A172 (cell line): ENCODE measurements at places on chromosomes 6 and 20. TPM values are rescaled to one million over a fixed set of nuclear protein-coding genes. Genes with fewer than 3 reads are reported as not detected.

HLA-DRB5 gene
- total RNA-seq, result not detected in 2 replicates

DNA sequence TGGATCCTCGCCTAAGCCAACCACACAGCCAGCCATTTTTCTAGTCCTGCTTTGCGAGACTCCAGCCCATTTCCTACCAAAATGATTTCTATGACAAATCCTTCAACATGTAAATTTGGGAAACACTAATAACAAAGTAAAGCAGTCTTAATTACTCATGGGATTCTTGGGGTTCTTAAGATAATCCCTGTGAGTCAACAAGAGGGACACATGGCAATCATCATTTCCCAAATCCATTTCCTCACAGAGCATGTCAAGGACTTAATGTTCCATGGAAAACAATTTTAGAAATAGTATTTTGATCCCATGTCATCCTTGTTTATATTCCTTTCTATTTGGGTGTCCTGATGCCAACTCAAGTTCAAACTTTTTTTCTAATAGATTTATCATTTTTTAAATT lies 322.7 kb upstream of the NOX3 start:
- no peak for DNase-seq

DNA sequence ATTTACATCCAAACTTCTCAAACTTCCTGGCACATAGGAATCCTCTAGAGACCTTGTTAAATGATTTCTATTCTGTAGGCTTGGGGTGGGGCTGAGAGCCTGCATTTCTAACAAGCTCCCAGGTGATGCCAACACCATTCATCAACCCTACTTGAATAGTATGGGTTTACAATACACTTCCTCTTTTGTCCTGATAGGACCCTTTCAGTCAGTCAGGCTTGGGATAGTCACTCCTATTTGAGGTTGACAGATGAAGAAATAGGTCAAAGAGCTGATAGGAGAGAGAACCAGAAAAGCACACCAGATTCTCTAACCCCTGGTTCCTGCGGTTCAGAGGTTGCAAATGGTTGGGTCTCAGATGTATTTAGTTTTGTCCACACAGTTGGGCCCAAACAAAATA lies 273.4 kb downstream of the TSHZ2 start:
- DNase-seq, result no peak

DNA sequence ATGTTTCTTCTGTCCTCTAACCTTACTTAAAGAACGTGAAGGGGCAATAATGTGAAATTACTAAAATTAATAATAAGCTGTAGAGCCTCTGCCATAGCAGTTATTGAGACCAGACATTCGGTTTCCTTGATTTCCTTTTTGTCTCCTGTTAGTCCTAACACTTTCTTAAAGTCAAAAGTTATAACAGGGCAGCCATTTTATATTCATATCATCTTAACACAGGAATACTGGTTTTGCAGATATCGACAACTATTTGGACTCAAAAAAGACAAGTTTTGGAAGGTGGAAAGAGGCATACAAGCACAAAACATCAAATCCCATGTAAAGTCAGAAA lies 33.5 kb downstream of the HFE start:
- no peak for DNase-seq

MANEA gene
- 9.6 and 11.3 TPM in 2 replicates for total RNA-seq

F13A1 gene
- not detected in 2 replicates for total RNA-seq

CNR1 gene
- not detected in 2 replicates for total RNA-seq

SLC16A10 gene
- 0.41 and 2.6 TPM in 2 replicates for total RNA-seq
